Iris pigment epithelial cell (primary cell): ENCODE measurements at places on chromosomes 4 and X.
A peak's percentile ranks its signal among the peaks of the same experiment; 100 is the strongest.

DNA sequence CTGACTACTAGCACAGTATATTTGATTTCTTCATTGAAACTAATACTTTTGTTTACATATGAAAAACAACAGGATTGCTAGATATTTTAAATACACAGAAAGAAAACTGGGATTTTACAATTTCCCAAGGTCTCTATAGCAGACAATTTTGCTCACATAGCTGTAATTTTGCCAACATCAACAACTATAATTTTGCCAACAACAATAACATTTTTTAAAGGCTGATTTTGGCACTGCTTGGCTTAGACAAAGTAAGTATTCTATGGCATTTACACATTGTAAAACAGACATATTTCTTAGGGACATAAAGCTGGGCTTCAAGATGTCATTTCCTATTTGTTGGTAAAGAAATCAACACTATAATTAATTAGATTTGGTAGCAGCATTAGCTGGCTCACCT is 922.1 kb downstream of the RAB28 start:
- no peak for DNase-seq

DNA sequence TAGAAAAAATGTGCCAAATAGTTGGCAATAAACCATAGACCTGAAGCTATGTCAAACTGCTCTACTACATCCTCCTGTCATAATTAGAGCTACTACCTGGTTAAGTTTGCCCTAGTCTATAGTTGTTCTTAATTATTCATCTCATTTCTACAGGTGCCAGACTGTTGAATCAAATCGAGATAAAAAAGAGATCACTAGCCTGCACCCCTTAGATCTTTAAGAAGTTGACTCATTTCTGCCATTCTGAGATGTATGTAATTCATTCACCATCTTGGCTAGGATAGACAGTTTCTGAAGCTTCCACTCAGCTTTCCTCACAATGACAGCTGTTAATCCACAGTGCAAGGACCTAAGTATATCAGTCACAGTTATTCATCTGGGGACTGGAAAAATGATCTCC is 452.1 kb upstream of the BOD1L1 start:
- DNase-seq = no peak

DNA sequence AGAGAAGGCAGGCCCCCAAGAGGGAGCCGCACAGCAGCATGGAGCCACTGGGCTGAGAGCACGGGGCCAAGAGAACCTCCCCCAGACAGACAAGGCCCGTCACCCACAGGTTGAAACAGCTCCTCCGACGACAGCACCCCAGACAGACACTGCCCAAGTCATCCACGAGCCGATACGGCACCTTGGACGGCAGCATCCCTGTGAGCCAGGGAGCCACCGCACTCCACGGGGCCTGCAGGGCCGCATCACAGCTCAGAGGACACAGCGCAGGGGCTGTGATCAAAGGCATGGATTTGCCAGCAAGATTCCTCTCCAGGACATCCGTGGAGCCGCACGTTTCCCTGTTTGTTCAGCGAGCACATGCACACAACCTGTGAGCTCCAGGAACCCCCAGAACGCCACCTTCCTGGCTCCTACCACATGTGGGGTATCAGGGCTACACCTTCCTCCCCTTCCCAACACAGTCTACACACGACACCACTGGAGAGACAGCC is 3.9 kb downstream of the CTBP1 start:
- DNase-seq = no peak

- no peak for DNase-seq
These were observed 3.8 kb upstream of the TBC1D14 start for GRCh38 chr4:6905516-6906445.

DNA sequence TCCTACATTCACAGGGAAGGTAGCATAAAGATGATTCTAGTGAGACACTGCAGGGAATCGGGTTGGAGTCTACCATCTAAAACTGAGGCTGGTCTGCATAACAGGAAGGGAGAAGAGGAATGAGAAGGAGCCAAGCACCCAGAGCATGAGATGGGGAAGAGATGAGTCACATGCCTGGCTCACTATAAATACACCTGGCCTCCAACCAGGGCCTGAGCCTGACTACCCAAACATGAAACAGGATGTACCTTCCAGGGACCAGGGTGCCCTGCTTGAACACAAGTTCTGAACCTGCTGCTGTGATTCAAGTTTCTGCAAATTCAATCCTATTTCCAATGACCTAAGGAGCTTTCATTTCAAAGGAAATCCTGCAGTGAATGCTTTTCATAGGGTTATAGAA is 24.9 kb downstream of the CD99L2 start:
- DNase-seq = peak; percentile 35

- no peak for DNase-seq
These were observed 231.0 kb upstream of the GYPA start for GRCh38 chr4:144371485-144371884.

GRCh38 chr4:140176735-140177134 is 22.8 kb upstream of the MAML3 start:
- DNase-seq = peak; percentile 80

GRCh38 chr4:74796631-74797030 is 2.3 kb upstream of the BTC start:
- no peak for DNase-seq

GRCh38 chr4:59553721-59554091 is 1646.4 kb upstream of the ADGRL3 start:
- DNase-seq = peak; percentile 73

DNA sequence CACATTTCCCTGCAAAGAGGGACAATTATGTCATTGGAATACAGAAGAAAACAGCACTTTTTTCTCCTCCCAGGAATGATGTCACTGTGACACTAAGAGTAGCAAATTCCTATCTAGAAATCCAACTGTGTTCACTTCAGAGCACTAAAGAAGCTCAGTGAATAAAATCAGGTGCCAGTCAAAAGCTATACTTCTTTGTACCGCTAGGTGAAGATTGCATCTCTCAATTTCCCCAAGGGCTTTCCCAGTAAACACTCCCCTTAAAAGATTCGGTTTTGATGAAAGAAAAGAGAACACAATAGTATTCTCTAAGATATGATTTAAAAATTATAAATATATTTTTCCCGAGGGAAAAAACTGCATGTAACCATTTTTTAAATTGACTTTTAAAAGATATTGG is 104.7 kb upstream of the MID1 start:
- DNase-seq = peak; percentile 2

- no peak for DNase-seq
These were observed 178.2 kb upstream of the ARHGEF9 start for GRCh38 chrX:63963095-63963784.

DNA sequence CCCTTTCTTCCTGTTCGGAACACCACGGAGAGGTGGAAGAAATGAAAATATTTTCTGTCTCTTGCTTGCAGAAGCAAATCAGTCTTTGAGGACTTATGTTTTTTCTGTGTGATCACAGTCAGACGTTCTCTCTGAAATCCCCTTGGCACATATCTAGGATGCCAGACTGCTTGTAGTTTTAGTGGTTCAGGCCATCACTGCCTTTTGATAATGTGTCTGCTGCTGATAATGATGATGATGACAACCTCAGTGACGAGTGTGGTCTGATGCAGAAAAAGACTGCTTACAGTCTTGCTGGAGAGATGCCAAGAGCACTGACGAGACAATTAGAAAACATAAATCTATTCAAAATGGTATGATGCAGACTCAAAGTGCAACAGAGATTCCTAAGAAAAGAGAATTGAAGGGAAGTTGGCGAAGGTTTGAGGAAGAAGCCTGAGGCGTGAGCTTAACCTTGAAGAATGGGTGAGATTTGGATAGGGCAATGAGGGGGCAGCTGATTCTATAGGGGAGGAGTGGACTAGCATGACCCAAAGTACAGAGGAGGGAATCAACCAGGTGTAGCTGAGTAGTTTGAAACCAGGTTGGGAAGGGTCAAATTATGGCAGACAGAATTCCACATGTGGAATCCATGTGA is 7.9 kb downstream of the RAB33A start:
- DNase-seq = peak; percentile 26

GRCh38 chrX:79117078-79117477 is 27.4 kb upstream of the GPR174 start:
- DNase-seq = no peak

- DNase-seq = no peak
These were observed 136.5 kb upstream of the NPY2R start for GRCh38 chr4:155071962-155072361.

DNA sequence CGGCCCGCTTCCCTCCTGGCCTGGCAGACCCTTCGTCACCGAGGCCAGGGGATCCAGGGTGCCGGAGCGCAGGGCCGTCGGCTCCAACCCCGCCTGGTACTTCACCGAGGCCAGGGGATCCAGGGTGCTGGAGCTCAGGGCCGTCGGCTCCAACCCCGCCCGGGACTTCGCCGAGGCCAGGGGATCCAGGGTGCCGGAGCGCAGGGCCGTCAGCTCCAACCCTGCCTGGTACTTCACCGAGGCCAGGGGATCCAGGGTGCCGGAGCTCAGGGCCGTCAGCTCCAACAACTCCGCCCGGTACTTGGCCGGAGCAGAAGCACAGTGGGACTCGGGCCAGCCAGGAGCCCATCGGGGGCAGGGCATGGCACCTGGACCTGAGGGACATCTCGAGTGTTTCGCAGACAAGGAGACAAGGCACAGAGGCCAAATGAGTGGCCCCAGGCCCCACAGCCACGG is 85.1 kb downstream of the FAM53A start:
- no peak for DNase-seq
